ENCODE measurements at places on chromosomes 7 and 10. TPM values are rescaled to one million over a fixed set of nuclear protein-coding genes. Genes with fewer than 3 reads are reported as not detected.

TMEM196 gene
- polyA plus RNA-seq, result not detected

ELFN1 gene
- 2.3 TPM for polyA plus RNA-seq

ABCB4 gene
- 1.7 TPM for polyA plus RNA-seq

TWIST1 gene
- polyA plus RNA-seq, result 5.2 TPM

FGF8 gene
- 0.41 TPM for polyA plus RNA-seq

PNLIPRP2 gene
- polyA plus RNA-seq, result 0.61 TPM

MRPL43 gene
- polyA plus RNA-seq, result 199 TPM

TBXAS1 gene
- polyA plus RNA-seq, result 4.9 TPM

PCGF6 gene
- polyA plus RNA-seq, result 15.9 TPM

CCDC172 gene
- 6.7 TPM for polyA plus RNA-seq

VAX1 gene
- 0.47 TPM for polyA plus RNA-seq

LBX1 gene
- polyA plus RNA-seq, result not detected

SFTPD gene
- polyA plus RNA-seq, result 0.92 TPM

ABCC2 gene
- polyA plus RNA-seq, result 4.3 TPM

CYP26A1 gene
- 0.57 TPM for polyA plus RNA-seq

TRIP6 gene
- polyA plus RNA-seq, result 49.8 TPM

AOAH gene
- 3.8 TPM for polyA plus RNA-seq

IFRD1 gene
- polyA plus RNA-seq, result 50.9 TPM

NPY4R2 gene
- polyA plus RNA-seq, result not detected
